ENCODE measurements at places on chromosomes 16 and 17.
A peak's percentile ranks its signal among the peaks of the same experiment; 100 is the strongest.

DNA sequence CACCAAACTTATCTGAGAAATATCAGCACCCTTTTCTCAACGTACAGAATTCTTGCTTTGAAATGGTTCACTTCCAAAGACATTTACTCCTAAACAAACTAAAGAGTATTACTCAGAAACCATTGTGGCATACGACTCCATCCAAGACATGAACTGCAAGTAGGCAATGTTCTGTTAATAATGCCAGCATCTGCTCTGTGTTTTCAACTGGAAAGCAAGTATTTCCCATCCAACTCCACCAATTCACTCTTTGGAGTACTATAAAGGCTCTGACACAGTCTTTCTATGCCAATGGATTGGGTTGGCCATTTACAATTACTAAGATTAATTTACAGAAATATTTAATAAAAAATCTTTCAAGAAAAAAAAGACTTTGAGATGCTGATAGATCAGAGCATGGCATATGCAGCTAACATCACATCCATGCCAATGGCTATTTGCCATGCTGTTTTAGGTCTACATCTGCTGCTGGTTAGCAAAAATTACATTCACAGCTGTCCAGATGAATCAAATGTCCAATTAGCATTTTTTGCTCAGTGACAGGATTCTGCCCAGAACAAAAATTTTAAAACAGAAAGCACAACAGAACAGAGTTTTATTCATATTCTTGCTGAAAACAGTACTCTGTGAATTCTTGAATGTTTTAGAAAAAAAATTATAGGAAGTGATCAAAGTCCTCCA, 65.9 kb upstream of the HLF start:
- no peak for DNase-seq

DNA sequence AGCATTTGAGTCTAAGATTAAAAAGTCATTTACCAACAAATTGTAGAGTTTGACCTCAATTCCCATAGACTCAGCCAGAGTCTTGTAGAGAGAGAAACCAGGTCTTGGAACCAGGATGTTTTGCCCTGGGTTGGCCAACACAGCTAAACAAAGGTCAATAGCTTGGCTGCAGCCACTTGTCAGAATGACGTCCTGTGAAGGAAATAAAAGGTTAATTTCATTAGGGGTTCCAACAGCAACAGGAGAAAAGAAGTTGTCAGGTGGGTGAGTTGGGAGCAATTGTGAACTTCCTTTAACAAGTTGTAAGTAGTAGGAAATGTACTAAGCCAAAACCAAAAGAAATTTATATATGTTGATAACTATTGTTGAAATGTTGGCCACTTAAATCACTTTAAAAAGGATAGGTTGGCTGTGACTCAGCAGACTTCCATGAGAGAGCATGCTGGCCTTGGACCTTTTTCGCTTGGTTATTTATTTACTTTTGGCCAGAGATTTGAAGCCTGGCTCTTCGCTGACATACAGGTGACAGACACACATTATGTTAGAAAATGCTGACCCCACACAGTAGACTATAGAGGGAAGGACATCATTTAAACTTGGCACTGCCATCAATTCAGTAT, 4.3 kb downstream of the TAT start:
- DNase-seq: no peak

DNA sequence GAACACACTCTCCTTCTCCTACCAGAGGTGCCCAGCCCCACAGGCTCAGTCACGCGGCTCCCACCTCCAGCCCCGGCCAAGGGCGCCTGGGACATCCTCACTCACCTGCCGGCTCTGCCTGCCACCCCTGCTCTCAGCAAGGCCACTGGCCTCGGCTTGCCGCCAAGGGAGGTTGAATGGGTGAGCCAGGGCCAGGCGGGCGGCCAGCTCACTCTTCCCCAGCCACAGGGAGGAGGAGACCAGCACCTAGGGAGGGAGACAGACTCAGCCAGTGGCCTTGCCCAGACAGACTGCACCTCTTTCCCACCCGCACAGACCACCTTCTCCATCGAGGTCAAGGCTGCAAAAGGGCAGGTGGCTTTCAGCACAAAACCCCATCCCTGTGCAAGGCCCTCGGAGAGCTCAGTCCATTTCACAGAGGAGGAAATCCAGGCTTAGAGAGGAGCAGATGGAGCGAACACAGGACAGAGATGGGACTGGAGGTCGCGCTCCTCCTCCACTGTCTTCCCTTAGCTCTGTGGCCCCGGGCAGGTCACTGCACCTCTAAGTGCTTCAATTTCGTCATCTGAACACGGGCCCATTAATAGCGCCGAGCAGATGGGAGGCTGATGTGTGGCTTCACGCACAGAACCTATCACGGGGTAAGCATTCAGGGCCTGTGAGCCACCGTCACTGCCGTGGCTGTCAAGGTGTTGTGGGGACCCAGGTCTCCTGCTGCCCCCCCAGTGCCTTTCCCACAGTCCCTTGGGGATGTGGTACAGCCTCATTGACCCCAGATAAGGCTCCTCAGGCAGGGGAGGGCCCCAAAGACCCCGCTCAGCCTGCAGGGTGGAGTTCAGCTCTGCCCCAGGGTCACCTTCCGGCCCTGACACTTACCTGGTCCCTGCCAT, 56.1 kb downstream of the RMI2 start:
- no peak for DNase-seq

DNA sequence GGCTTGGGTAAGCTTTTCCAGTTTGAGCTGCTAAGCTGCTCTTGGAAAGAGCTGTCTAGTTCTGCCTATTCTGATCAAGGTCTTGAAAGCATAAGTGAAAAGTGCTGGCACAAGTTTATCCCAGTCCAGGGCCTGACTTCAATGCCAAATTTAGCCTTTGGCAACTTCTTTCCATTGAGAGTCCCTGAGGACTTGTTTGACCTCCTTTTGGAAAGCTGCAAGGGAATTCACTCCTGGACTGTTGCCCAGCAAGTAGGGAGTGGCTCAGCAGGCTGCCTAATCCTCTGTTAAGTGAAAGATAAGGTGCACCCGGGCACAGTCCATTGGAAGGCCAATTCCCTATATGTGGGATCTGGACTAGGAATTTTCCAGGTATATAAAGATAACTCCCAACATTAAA, 16.0 kb upstream of the TANC2 start:
- no peak for DNase-seq

DNA sequence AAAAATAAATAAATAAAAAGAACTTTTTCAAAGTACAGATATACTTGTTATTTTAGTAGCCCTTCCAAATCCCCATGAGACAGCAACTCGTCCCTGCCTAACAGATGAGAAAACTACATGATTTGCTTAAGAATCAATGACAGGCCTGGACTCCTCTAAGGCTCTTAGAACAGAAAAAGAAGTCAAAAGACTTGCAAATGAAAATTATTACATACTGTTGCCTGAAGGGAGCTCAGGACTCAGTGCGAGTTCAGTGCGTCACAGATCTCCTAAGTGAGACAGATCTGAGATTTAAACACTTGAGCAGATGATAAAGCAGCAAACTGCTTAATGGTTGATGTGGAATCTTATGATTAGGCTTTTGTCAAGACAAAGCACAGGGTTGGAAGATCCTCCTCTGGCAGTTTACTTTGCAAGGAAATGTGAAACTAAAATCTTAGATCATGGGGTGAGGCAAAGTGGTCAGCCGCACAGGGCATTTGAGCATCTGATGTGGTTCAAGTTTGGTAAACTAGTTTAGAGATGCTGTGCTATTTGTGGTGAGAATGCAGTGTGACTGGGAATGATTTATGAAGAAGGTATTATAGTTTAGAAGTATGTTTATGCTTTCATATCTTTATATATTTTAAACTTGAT, 138.1 kb downstream of the TRIM37 start:
- no peak for DNase-seq

GRCh38 chr16:81551151-81551808, 106.7 kb downstream of the CMIP start:
- DNase-seq: no peak

GRCh38 chr16:57634171-57634570, 5.7 kb downstream of the ADGRG1 start:
- DNase-seq: no peak

DNA sequence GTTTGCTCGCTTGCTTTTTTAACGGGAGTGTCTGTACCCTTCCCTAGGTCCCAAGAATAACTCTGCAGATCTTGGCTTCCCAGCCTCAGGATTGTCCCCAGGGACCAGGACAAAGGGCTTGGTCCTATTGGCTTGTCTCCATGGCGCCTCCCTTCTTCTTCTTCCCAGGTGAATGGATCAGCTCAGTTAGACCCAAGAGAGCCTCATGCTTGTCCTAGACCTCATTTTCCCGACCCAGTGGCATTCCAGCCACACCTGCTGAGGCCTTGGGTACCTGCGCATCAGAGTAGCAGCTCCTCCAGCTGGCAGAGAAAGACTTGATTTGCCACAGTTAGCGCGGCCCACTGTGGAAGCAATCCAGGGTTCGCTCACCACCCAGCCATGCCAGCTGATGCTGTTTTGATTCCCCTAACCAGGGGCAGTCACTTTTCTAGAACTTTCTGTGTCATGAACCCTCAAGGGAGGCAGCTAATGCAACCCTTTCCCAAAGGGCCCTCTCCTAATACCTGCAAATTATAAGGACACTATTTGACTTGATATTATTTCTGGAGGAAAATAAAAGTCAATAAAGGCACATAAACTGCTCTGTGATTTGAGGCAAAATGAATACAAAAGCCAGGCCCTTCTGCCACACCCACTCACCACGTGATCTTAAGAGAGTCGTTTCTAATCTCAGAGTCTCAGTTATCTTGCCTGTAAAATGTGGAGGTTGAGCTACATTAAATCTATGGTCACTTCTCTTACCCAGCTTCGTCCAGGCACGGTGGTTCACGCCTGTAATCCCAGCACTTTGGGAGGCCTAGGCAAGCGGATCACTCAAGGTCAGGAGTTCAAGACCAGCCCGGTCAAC, 13.9 kb downstream of the GPR142 start:
- no peak for DNase-seq

GRCh38 chr16:89556750-89557689, 3.5 kb upstream of the RPL13 start:
- DNase-seq: peak; percentile 80

DNA sequence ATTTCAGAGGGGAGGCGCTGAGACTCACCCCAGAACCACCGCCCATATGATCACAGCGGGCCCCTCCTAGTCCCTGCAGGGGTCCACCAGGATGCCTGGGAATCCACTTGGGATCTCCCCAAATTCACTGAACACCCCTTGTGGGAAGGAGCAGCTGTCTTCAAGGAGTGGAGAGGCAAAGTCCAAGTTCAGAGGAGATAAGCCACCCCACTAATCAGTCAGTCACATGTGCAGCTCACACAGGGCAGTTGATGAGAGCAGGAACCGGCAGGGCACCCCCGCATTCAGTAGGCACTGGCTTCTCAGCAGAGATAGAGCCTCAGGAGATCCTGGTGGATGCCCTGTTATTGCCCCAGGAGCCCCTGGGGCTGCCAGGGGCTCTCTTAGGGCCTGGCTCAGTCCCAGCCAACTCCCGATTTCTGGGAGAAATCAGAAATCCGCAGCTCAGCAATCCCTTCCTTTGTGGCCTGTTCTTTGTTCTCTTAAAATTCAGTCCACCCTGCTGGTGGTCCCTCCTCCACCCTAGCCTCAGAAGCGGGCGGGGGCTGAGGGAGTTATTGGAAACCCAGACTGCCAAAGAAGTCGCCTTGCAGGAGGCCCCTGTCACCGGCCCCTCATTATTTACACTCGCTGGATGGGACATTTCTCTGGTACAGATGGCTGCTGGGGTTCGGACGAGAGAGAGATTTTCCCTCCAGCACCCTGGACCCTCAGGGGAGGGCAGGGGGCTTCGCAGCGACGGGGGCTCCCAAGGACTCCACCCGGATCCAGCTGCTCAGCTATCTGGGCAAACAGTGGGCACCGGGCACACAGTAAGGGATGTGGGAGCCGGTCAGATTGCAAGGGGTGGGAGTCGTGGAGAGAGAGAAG, 1.8 kb downstream of the CDC42EP4 start:
- no peak for DNase-seq

GRCh38 chr16:67443265-67443664, 12.3 kb downstream of the HSD11B2 start:
- DNase-seq: no peak

GRCh38 chr17:41118721-41119120, 548 bp upstream of the KRTAP4-11 start:
- DNase-seq: no peak

DNA sequence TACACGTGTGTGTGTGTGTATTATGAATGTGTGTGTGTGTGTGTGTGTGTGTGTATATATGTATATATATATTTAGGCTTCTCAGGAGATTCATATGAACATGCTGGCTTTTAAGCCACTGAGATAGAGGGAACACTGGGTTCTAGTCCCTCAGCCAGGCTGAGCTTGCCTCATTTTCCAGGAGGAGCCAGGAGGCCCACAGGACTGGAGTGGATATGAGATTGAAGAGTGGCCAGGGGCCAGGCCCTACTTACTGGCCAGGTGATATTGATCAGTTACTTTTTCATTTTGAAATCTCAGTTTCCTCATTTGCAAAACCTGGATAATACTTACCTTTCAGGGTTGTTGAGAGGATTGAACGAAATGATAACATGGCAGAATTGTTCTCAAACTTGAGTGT, 5.8 kb downstream of the PCTP start:
- no peak for DNase-seq

- DNase-seq: no peak
Observed at GRCh38 chr17:55254375-55254774, 10.4 kb upstream of the HLF start.

DNA sequence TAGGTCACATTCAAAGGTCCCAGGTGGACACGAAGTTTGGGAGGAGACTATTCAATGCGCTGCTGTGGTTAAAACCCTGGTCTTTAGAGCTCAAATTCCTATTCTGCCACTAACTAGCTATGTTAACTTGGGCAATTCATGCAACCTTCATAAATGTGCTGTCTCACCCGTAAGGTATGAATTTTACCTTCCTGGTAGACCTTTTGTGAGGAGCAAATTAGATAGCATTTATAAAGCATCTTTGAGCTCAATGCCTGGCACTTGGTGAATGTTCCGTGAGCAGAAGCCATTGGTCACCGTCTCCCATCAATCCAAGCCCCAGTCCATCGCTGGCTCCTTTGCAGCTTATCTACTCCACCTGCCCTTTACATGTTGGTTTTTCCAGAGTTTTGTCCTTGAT, 16.6 kb downstream of the CHD9NB start:
- no peak for DNase-seq

- DNase-seq: no peak
Observed at GRCh38 chr17:79332011-79332554, 257.5 kb downstream of the ENGASE start.

DNA sequence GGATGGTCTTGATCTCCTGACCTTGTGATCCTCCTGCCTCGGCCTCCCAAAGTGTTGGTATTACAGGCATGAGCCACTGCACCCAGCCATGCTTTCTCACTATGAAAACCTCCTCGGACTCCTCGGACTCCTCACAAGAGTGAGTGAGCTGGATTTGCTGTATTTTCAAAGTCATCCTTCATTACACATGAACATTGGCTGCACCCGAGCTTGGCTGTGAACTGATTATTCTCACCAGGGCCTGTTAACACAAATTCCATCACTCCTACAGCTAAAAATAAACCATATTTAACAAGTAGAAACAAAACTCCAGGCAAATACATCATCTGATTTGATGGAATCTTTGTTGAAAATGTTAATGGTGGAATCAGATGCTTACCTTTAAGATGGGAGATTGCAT, 50.3 kb downstream of the PITPNC1 start:
- no peak for DNase-seq

All from activated T-cell treated with anti-CD3 and anti-CD28 coated beads, Interleukin-2, amount 50 U/mL, for 4 hours (primary cell).